Activated CD4-positive, alpha-beta T cell treated with anti-CD3 and anti-CD28 coated beads, Interleukin-2, amount 50 U/mL, for 16 hours (primary cell): ENCODE measurements at places on chromosomes 12 and 14.

DNA sequence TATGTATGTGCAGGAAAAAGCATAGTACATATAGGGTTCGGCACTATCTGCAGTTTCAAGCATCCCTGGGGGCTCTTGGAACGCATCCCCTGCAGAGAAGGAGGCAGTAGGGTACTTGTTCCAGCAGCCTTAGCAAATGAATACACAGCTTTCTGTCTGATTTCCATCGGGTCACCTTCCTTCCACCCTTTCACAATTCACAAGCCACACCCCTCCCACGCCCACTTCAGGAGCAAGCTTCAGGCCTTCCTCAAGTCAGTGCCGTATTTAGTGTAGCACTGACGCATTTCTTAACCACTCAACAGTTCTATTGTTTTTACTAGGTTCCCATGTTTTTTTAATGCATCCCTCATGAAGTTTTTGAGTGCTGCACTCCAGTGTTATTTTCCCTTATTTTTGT lies 64.2 kb downstream of the CLMN start:
- DNase-seq, result peak; percentile 11

DNA sequence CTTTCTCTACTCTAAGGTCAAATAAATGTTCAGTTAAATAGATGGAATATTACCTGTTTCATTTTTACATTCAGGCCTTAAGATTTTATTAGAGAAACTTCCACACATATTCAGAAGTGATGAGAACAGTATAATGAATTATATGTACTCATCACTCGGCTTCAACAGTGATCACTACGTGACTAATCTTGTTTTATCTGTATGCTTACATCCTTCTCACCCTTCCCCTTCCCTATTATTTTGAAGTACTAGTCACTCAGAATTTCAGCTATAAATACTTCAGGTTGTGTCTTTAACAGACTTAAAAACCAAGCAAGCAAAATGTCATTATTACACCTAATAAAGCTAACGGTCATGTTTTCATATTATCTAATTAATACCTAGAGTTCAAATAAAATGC lies 34.9 kb downstream of the ETV6 start:
- no peak for DNase-seq

GRCh38 chr14:53757732-53758131 lies 198.9 kb downstream of the BMP4 start:
- DNase-seq, result no peak

GRCh38 chr12:55929306-55929791 lies 1.6 kb upstream of the DGKA start:
- DNase-seq, result peak; percentile 93

DNA sequence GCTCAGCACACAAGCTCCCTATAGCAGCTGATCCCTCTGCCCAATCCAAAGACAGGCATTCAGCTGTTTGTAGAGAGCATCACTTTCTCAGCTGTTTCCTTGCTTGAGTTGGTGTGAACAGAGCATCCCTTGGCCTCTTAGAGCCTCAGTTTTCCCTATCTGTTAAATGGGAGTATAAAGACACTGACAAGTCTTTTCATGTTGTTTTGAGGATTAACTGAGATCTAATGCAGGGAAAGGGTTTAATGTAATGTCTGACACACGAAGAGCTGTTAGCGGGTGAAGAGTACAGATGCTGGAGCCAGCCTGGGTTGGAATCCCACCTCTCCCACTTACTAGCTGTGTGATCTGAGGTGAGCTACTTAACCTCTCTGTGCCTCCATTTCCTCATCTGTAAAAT lies 149.5 kb downstream of the PHETA1 start:
- DNase-seq, result no peak

DNA sequence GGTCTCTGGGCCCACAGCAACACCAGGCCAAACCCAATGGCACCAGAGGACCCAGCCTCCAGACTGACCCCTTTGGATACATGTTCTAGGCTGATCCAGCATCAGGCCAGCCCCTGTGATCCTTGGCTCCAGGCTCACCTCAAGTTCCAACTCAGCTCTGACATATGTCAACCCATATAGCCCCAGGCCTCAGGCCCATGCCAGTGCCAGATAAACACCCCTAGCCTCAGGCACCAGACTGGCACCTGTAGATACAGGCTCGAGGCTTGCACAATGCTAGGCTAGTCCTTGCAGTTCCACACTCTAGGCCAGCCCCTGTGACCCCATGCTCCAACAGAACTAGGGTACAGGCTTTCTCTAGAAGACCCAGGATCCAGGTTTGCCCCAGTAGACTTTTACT lies 287.5 kb downstream of the KCNC2 start:
- DNase-seq, result no peak

DNA sequence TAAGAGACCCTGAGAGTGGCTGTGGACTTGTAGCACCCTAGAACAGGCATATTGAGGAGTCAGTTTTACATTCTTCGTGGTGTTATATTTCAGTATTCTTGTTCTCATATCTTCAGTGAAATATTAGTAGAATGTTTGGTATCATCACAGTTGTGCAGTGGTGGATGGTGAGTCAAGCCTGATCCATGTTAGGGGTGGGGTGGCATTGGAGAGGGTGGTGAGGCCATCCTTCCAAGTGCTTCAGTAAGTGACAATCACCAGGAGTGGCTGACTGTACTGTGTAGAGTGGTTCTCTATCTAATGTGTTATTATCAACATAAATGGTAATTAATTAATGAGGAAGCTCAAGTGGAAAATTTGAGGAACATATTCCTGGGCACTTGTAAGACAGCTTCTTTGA lies 197.7 kb upstream of the SLC16A7 start:
- DNase-seq, result no peak

GRCh38 chr12:45601888-45602287 lies 127.6 kb upstream of the ARID2 start:
- DNase-seq, result no peak

DNA sequence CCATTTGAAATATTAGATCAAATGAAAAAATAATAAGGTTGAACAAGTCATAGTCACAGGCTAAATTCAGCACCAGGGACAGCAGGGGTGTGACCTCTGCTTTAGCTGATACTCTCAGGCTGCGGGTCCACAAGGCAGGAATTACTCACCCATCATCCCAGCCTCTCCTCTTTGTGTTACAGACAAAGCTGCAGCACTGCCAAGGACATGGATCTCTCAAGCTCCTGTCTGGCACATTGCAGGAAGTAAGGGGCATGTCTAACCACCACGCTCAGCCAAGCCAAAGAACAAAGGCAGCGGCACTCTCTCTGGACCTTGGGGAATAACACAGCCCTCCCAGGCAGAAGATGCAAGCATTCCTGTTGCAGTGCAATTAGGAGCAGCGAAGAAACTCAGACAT lies 783.8 kb downstream of the VRK1 start:
- no peak for DNase-seq

- DNase-seq, result no peak
Observed at GRCh38 chr14:84579292-84579691, 950.7 kb upstream of the FLRT2 start.

GRCh38 chr14:89952576-89952975 lies 2.0 kb downstream of the EFCAB11 start:
- no peak for DNase-seq

- no peak for DNase-seq
Observed at GRCh38 chr12:124487066-124487833, 80.2 kb downstream of the NCOR2 start.

DNA sequence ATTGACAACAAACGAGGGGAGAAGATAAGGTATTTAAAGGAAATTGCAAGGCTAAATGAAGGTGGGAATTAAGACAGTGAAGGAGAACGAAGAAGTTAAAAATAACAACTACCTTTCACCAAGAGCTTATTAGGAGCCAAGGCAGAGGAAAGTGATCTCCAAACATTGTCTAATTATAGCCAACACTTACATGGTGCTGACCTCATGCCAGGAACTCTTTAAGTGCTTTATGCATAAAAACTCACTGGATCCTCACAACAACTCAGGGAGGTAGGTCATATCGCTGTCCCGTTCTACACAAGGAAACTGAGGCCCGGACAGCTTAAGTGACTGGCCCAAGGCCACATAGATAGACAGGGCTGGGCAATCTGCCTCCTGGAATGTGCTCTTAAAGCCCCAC lies 19.5 kb downstream of the TAMALIN start:
- no peak for DNase-seq

- DNase-seq, result no peak
Observed at GRCh38 chr12:114404926-114405518, 922 bp downstream of the TBX5 start.

DNA sequence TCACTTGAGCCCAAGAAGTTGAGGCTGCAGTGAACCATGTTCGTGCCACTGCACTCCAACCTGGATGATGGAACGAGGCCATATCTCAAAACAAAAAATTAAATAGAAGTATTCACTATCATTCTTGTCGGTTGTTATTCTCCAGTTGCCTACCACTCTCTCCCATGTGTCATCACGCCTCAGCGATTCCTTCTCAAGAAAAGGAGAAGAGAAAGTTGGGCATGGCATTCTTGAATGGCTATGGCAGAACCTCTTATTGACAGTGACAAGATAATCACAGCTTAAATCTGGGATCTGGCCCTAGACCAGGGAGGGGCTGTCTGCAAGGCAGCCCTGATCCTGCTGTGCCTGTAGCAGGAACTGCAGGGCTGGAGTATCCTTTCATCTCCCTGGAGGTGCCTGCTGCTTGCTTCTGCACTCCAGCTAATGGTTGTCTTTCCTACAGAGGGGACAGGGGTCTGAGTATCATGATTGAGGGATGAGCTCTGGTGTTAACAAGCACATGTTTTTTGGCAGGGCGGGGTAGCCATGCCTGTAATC lies 12.8 kb upstream of the MLEC start:
- no peak for DNase-seq

- DNase-seq, result peak; percentile 96
Observed at GRCh38 chr14:34043627-34044372, 92.9 kb upstream of the EGLN3 start.

GRCh38 chr12:120639771-120640721 lies at the start of gene CABP1:
Gene CABP1, plus strand, starts transcription at chr12:120640626. Its CDS starts 60 bp downstream, at chr12:120640686.
- DNase-seq, result peak; percentile 40

DNA sequence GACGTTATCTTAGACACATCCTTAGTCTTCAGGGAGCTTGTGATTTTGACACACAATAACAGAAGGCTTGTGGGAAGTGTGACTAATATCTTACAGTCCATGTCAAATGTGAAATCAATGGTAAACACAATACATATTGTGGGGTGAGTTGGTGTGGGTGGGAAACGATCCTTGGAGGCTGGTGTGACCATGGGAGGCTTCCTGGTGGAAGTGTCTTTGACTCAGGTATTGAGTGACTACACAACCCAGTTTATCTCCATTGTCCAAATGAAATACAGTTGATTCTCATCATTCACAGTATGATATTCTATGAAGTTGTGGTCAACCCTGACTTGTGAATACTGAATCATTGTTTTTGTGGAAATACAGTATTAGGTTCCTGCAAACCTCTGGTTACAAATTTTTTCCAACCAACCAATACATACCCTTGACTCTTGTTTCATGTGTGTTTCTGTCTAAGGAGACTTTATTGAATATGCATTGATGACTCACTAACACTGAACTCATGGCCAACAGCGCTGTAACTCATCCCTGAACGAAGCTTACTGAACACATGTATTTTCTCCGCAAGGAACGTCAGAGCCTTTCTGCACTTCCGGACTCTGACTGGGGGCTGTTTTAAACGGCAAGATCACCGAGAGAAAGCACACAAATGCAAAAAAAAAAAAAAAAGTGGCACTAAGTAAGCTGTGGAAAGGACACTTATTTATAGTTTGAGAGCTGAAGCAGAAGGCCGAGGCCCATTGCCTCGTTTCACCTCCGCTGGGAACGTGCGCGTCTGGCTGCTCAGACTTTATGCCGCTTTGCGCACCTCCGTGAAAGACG lies 59.0 kb downstream of the CLMN start:
- DNase-seq, result peak; percentile 82

- DNase-seq, result peak; percentile 61
Observed at GRCh38 chr12:15268927-15269552, 47.8 kb upstream of the RERG start.

GRCh38 chr12:7113389-7113871 lies 4.4 kb upstream of the C1RL start:
- peak; percentile 57 for DNase-seq

GRCh38 chr12:121483949-121484348 lies 84.0 kb downstream of the RNF34 start:
- DNase-seq, result no peak

DNA sequence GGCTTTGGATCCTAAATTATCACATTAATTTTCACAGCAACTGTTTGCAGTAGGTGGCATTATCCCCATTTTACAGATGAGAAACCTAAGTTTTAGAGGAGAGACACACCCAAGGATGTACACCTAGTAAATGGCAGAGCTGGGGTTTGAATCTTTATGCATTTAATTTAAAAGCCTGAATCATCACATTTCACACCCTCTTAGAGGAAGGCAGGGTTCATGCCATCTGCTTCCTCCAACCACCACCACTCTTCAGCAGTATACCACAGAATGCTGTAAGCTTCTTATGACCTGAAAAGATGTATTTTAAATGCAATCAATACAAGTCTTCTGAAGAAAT lies 90.3 kb downstream of the CRADD start:
- DNase-seq, result peak; percentile 21

GRCh38 chr12:63862187-63862968 lies 17.9 kb downstream of the SRGAP1 start:
- no peak for DNase-seq

GRCh38 chr14:55410876-55411275 lies 754 bp downstream of the ATG14 start:
- DNase-seq, result no peak

DNA sequence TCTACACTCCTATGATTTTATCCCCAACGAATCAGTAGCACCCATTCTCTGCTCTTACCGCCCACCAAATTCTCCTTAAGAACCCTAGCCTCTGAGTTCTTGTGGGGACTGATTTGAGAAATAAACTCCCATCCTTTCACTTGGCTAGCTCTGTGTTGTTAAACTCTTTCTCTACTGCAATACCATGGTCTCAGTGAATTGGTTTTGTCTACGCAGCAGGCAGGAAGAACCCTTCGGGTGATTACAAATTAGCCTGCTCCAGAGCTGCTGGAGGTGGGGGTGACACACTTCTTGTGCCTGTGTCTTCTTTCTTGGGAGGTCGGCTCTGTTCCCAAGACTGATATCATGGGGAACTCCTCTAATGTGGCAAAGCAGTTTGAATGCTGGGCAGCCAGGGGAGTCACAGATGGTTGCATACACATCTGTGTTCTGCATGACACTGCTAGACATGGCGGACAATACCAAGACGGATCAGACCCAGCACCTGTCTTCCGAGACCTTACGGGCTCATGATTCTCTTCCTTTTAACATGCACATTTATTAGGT lies 1.6 kb upstream of the C1S start:
- no peak for DNase-seq

- no peak for DNase-seq
Observed at GRCh38 chr12:59594943-59595500, 807 bp upstream of the SLC16A7 start.

DNA sequence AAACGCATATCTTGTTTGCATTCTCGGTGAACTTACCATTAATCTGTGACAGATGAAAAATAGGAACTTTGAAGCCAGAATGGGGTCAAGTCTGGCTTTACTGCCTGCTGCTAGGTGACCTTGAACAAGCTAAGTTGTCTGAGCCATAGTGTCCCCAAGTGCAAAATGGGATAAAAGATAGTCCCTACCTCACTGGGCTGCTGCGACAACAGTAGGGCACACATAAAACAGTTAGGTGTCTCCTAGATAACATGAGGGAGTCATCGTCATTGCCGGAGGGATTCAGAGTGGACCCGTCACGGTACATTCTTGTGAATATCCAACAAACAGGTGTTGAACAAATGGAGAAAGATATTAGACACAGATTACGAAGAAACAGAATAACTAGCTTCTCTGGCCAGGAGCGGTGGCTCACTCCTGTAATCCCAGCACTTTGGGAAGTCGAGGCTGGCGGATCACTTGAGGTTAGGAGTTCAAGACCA lies 71.2 kb downstream of the NINJ2 start:
- DNase-seq, result no peak
